ENCODE measurements at places on chromosomes 7 and 10. TPM values are rescaled to one million over a fixed set of nuclear protein-coding genes. Genes with fewer than 3 reads are reported as not detected.

DNA sequence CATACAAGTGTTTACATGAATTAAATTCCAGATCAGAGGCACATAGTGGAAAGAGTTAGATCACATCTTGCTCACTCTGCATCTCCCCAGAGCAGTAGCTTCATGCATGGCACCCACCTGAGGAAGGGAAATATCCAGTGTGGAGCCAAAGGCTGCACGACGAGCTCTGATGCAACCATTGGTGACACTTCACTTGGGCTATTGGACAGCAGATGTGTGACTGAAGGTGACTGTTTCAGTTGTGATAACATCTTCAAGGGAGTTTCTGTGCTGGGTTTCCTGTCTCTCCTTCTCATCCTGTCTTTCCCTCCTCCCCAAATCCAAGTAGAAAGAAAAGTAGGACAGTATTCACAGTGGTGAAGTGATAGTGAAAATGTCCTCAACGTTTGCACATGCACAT, 115.0 kb downstream of the TAF3 start:
- DNase-seq, result no peak

GRCh38 chr7:119696336-119696735, 576.6 kb upstream of the KCND2 start:
- no peak for DNase-seq

DNA sequence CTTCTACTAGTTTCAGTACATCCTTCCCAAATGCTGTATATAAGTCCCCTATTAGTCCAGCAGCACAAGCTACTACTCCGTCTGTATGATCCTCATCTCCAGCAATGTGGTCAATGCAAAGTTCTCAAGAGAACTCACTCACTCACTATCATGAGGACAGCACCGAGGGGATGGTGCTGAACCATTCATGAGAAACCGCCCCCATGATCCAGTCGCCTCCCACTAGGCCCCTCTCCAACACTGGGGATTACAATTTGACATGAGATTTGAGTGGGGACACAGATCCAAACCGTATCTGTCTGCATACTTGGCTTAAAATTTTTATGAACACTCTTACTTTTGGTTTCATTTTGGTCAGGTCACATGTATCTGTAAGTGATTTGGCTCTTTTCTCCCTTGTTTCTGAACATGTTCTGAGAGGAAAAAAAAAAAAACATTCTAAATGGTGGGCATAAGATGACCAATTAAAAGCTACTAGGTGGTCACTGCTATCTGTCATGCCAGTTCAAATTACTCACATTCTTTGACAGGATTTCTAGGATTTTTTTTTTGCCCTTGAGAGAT, 60.1 kb downstream of the ZNF783 start:
- no peak for DNase-seq

PLPP4 gene
- total RNA-seq, result not detected

TUBAL3 gene
- not detected for total RNA-seq

LIPJ gene
- 0.14 TPM for total RNA-seq

LEP gene
- 5.2 TPM for total RNA-seq
